ENCODE measurements at places on chromosomes 3 and 15.
A peak's percentile ranks its signal among the peaks of the same experiment; 100 is the strongest.

DNA sequence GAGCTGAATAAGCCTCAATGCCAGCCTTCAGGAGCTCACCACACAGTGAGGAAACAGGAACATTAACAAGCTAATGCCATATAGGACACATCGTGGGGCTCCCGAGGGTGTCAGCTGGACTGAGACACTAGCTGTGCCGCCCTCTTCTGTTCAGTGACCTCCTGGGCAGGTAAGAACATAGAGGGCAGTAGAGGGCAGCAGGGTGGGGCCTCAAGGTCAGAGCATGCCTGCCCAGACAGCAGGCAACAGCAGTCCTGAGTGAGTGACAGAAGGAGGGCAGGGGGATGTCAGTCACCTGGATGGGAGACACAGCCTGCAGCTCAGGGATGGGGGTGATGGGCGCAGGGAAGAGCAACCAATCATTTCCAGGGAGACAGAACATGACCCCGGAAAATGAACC, 15.5 kb downstream of the NTRK3 start:
- no peak for DNase-seq

GRCh38 chr3:101091489-101091888, 98.3 kb upstream of the ABI3BP start:
- DNase-seq = no peak

GRCh38 chr3:89234620-89235019, 127.2 kb downstream of the EPHA3 start:
- DNase-seq = no peak

GRCh38 chr3:172875039-172875438, 124.5 kb downstream of the ECT2 start:
- no peak for DNase-seq

GRCh38 chr15:31814082-31814481, 216.2 kb upstream of the CHRNA7 start:
- DNase-seq = no peak

GRCh38 chr15:68691705-68692104, 112.9 kb downstream of the CORO2B start:
- DNase-seq = no peak

GRCh38 chr3:64318668-64319271, 93.5 kb upstream of the PRICKLE2 start:
- no peak for DNase-seq

GRCh38 chr15:37981775-37982174, 47.3 kb downstream of the TMCO5A start:
- no peak for DNase-seq

DNA sequence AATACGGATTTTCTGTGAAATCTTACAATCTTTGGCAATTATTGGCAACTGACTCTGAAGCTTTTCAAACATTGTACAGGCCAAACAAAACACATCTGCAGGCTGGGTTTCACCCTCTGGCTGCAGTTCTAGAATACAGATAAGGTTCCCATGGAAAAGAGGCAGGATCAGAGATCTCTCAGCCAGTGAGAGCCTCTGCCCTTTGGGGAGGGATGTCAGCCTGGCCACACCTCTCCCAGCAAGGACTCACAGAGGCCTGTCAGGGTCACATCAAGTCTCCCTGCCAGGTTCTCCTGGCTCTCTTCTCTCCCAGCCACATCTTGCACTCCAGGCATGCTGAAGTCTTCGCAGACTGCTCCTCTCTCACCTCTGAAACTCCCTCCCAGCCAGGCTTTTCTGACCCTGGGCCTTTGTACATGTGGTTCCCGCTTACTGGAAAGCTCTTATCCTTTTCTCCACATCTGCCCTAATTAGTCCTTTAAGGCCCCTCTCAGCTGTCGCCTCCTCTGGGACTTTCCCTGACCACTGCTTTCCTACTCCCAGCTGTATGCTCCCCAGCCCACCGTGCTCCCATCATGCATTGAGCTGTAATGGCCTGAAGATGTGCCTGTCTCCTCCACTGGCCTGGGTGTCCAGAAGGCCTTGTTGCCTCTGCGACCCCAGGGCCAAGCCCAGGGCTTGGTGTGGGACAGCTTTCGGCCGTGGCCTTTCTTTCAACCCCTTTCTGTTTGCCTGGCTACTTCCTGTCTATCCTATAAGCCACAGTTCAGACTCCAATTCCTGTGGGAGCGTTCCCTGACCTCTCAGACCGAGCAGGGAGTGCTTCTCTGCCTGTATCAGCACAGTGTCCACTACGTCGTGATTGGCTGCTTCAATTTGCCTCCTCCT, 4.3 kb downstream of the RBP1 start:
- DNase-seq = peak; percentile 41

- no peak for DNase-seq
Measured at GRCh38 chr3:195746751-195747150, 26.0 kb downstream of the MUC20 start.

GRCh38 chr15:27844018-27844666, 255.0 kb downstream of the OCA2 start:
- DNase-seq = no peak

- DNase-seq = no peak
Measured at GRCh38 chr3:31377045-31377642, 155.6 kb upstream of the STT3B start.

- no peak for DNase-seq
Measured at GRCh38 chr3:126582311-126582710, 23.6 kb upstream of the C3orf22 start.

DNA sequence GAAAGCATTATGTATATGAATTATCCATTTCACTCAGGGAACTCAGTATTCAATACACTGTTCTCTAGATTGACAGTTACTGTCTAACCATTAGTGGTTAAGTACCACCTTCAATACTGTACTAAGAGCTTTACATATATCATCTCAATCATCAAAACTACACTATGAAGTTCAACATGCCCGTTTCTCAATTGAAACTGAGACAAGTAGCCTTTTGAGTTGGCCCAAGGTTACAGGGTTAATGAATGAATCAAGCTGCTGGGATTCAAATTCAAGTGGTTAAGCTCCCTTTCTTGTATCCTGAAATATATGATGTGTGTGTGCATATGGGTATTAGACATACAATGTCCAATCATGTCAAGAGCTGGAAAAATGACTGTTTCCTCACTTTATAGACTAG, 5.8 kb downstream of the TASOR start:
- DNase-seq = no peak

DNA sequence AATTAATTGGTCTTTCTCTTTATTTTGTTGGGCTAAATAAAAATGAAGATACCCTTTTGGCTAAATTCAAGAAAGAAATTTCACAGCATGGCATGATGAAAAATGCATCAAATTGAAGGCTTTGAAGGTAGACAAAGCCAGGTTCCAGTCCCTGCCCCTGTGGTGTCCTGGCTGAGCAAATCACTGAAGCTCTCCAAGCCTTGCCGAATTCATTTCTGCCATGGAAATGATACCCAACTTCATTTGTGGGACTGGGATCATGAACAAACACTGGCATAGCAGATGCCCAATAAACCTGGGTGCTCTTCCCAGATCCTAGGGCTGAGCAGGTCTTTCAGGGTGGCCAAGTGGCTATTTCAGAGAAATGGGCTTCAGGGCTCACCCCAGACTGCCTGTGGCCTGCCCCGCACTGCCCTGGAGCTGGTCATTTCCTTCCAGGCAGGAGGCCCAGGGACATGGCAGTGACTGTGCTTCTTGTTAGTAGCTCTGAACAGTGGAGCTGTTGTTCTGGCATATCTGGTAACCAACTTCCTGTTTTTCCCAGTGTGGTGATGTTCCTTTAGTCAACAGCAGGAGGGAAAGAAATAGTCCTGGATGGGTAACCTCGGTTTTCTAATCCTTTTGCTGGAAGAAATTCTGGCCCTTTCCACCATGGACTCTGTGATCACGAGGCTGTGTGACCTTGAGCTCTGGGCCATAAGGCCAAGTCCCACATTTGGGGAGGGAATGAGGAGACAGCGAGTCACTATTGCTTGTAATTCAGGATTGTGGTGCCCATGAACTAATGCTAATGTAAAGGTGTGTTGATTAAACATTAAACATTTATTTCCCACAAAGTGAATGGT, 47.6 kb downstream of the CTDSPL start:
- DNase-seq = no peak

GRCh38 chr15:56028430-56028829, 35.0 kb upstream of the NEDD4 start:
- no peak for DNase-seq

DNA sequence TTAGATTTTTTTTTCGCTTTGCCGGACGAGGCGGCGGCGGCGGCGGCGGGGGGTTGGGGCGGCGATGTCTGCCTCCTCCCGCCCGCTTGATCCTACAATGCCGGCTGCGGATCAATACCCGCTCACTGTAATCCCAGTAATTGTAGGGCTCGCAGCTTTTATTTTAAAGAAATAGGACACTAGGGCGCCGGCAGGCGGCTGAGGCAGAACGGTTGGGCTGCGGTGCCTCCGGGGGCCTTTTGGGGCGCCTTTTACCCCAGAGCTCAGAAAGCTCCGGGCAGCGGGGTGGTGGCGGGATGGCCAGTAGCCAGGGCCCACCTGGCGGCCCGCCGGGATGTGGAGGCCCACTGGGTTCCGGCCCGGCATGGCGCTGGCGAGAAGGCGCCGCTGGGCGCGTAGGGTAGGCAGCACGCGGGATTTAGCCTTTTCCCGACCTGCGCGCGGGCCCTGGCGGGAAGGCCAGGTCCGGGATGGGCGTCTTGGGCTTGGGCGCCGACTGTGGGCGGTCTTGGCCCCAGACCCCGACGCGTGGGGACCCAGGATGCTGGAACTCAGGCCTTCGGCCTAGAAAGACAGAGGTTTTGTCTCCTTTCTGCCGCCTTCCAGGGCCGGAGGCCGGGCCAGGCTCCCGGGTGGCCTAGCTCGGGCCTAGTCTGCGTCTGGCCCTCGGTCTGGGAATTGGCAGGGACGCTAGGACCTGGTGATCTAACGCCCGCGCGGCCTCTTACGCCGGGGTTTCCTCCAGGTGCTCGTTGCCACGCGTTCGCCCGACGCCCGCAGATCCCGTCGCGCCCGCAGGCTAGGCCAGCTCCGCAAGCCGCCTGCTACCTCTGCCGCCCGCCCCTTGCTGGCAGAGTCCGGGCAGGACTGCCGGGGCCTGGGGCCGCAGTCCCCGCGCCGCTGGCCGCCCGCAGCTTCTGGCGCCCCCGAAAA, 15.5 kb upstream of the ONECUT1 start:
- DNase-seq = no peak

GRCh38 chr3:6249679-6250078, 611.2 kb upstream of the GRM7 start:
- no peak for DNase-seq

- no peak for DNase-seq
Measured at GRCh38 chr3:17908399-17909191, 166.2 kb upstream of the TBC1D5 start.

GRCh38 chr15:38215707-38216106, 36.9 kb upstream of the SPRED1 start:
- DNase-seq = no peak

DNA sequence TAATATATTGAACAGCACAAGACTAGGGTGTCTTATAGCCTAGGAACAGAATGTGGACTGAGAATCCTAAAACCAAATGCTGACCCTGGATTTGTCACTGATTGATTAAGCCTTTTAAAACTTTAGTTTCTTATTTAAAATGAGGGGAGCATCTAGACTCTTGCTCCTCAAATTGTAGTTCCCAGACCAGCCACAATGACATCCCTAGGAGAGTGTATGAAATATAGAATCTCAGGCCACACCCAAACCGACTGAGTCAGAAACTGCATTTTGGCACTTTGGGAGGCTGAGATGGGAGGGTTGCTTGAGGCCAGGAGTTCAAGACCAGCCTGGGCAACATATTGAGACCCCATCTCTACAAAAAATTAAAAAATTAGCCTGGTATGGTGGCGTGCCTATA, 287.8 kb upstream of the UMPS start:
- DNase-seq = no peak

- DNase-seq = peak; percentile 38
Measured at GRCh38 chr15:90419738-90420406, 31.8 kb downstream of the IQGAP1 start.

DNA sequence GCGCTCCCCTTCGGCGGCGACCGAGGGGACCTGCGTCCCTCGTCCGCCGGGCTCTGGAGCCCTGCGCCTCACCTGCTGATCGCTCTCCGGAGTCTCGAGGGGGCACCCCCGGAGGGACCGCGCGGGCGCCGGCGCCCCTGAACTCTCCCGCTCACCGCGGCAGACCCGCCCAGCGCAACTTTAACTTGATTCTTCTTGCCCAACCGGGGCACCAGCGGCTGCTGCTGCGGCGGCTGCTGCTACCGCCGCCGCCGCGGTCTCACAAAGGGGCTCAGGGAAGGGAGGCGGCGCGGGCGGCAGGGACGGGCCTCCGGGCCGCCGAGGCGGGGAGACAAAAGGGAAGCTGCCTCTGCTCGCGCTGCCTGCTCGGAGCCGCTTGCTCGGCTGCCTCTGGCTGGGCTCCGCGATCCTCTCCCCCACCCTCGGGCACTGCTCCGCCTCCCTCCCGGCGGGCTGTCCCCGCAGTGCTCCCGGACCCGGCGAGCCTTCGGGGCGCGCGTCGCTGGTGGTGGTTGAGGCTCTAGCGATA, at the start of gene PPM1L:
Gene PPM1L (plus strand): TSS at position 456 of the 529 bp plus-strand sequence.
- no peak for DNase-seq

- DNase-seq = no peak
Measured at GRCh38 chr3:48475188-48475587, 28.7 kb downstream of the ATRIP start.

DNA sequence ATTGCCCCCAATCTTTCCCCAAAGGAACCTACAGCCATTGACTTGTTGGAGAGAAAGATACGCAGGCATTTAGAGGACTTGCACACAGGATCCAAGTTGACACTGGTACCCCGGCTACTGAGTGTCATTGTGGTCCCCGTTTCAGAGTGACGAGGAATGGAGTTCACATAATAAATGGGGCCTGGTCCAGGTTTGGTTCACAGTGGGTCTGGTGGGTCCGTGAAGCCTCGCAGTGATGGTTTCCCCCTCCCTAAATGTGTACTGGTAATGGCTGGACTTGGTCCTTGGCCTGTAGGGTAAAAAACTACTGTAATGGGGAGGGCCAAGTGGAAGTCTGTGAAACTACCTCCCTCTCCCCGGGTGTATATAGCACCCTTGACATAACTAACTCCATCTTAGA, 232.1 kb upstream of the LYSMD4 start:
- no peak for DNase-seq

GRCh38 chr3:17412950-17413530, 329.4 kb downstream of the TBC1D5 start:
- peak; percentile 27 for DNase-seq

Measured in brain pericyte (primary cell).